ENCODE measurements at places on chromosomes 5 and 9. TPM values are rescaled to one million over a fixed set of nuclear protein-coding genes. Genes with fewer than 3 reads are reported as not detected.

DNA sequence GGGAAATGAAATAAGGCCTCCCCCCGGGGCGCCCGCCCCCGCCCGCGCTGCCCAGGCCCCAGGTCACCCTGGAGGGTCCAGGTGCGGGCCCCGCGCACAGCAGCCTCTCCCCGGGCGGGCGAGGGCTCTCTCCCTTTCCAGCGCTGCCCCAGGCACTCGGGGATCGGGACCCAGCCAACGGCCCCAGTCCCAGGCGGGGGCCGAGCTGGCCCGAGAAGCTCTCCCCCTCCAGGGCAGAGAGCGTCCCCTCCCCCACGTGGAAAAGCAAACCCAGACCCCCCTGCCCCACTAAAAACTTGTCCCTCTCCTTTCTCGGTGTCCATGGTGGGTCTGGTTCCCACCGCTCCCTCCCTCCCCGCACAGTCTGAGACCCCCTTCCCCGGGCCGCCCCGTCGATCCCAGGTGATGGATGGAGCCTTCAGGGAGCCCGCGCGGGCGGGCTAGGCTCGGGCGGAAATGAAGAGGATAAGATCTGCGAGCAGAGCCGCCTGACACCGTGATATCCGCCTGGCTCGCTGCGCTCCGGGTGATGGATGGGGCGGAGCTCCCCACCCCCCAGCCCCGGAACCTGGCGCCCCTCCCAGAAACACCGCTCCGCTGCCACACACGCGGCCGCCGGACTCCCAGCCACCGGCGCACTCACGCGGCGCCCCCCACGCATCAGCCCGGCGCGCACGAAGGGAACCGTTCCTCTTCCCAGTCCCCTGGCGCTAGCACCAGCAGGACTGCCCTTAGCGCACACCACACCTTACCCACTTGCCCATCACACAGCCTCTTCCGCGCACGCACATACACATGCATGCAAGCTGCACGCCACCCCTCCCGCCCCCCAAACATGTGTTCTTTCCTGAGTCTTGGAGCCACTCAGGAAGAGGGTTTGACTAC lies 81.7 kb upstream of the ZBTB43 start:
- H3K27ac ChIP-seq = peak overlapping the region; percentile 59
- no peaks in the 10 kb centered on the region for H3K36me3 ChIP-seq
- H3K4me1 ChIP-seq = peaks cover 15% of the 10 kb centered on the region
- peak; percentile 43 for DNase-seq

The PCDHB6 gene
- 0.33 TPM for total RNA-seq

The COL15A1 gene
- 55.4 TPM for total RNA-seq

GRCh38 chr5:74424162-74424868 lies 216.2 kb downstream of the ENC1 start:
- H3K36me3 ChIP-seq = no peaks in the 10 kb centered on the region
- no peak overlapping the region for H3K4me3 ChIP-seq

DNA sequence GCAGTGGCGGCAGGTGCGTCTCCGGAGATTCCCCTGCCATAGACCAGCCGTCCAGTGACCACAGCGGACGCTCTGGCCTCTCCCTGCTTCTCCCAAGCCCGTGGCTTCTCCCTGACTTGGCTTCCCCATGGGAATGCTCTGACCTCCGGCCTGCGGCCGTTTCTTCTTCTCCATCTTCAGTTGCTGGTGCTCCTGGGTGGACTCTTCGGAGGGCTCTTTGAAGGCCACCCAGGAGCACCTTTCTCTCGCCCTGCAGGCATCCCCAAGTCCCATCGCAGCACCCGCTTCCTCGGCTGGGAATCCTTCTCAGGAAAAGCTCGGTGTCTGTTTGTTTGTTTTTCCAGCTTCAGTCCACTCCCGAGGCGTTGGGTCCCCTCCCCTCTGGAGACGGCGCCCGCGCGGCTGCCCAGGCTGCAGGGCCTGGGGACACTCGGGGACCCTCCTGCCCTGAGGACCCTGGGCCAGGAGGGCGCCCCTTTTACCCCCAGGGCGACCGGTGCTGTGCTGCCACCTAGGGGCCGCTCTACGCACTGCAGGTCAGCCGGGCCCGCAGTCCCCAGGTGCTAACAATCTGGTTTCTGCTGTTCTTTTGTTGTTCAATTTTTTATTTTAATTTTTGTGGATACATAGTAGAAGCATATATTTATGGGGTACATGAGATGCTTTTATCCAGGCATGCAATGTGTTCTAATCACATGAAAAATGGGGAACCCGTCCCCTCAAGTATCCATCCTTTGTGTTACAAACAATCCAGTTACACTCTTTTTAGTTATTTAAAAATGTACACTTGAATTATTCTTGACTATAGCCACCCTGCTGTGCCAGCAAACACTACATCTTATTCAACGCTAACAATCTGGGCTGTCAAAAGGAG lies 197.9 kb upstream of the ADAMTS16 start:
- H3K27me3 ChIP-seq = peaks cover 9% of the 10 kb centered on the region
- no peaks in the 10 kb centered on the region for H3K4me1 ChIP-seq
- no peak overlapping the region for H3K27ac ChIP-seq
- H3K36me3 ChIP-seq = no peaks in the 10 kb centered on the region
- no peak overlapping the region for H3K4me3 ChIP-seq

- no peaks in the 10 kb centered on the region for H3K27me3 ChIP-seq
- H3K36me3 ChIP-seq = peaks cover 3% of the 10 kb centered on the region
- H3K27ac ChIP-seq = no peak overlapping the region
- DNase-seq = no peak
- H3K4me1 ChIP-seq = no peaks in the 10 kb centered on the region
These were observed 33.9 kb downstream of the LMNB1 start for GRCh38 chr5:126810596-126811380.

DNA sequence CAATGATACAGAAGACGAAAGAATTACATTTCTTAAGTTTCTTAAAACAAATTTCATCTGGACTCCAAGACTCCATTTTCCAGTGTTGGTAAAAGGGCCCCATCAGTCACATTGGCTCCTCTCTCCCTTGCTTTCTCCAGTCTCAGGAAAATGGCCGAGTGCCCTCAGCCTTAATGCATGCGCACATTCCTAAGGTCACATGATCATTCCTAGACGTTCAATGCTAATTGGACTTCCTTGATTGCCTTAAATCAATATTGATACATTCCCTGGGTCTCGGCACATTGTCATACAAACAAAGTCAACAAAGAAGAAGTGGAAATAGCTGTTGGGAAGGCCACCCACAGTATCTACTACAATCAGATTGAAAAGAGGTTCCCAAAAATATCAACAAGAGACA lies 413.6 kb upstream of the GRAMD2B start:
- H3K27ac ChIP-seq = no peak overlapping the region
- H3K27me3 ChIP-seq = no peaks in the 10 kb centered on the region
- no peak for DNase-seq
- no peak overlapping the region for H3K4me3 ChIP-seq

DNA sequence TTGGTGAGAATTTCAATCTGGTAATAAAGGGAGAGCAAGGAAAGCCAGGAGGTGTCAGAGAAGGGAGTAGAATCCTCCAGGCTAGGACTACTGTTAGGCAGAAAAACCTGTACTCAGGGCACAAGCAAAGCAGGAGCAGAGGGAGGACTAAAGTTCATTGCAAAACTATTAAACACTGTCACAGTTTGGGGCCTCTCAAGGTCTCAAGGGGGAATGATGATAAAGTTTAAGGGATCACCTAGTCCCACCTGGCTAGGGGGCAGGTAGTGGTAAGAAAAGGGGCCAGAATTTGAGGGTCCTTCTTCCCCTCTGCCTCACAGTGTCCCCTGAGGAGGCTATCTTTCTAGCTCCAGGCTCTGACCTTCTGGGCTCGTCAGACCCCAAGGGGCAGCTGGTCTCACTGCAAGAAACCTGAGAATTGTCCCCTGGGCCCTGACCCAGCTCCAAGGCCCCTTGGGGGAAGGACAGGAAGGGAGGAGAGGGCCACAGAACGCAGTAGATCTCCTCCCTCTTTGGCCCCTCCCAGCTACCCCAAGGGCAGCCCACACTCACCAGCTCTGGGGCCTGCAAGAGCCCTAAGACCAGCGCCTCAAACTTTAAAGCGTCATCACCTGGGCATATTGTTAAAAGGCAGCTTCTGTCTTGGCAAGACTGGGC lies 974 bp downstream of the CCDC69 start:
- H3K4me3 ChIP-seq = peak overlapping the region; percentile 42
- H3K4me1 ChIP-seq = peaks cover 39% of the 10 kb centered on the region
- no peaks in the 10 kb centered on the region for H3K27me3 ChIP-seq
- peak overlapping the region; percentile 60 for H3K27ac ChIP-seq
- peak; percentile 28 for DNase-seq

GRCh38 chr5:102937894-102938293 lies 182.0 kb downstream of the GIN1 start:
- H3K27me3 ChIP-seq = no peaks in the 10 kb centered on the region
- no peaks in the 10 kb centered on the region for H3K36me3 ChIP-seq
- no peak for DNase-seq
- no peak overlapping the region for H3K4me3 ChIP-seq
- H3K4me1 ChIP-seq = no peaks in the 10 kb centered on the region

- peaks cover 36% of the 10 kb centered on the region for H3K27me3 ChIP-seq
- peaks cover 13% of the 10 kb centered on the region for H3K4me1 ChIP-seq
- no peak overlapping the region for H3K27ac ChIP-seq
- H3K36me3 ChIP-seq = no peaks in the 10 kb centered on the region
These were observed 10.9 kb downstream of the LHX2 start for GRCh38 chr9:124022201-124023121.

The ADAMTS2 gene
- 9.1 TPM for total RNA-seq

GRCh38 chr9:5552301-5552700 lies 42.0 kb downstream of the PDCD1LG2 start:
- no peak overlapping the region for H3K4me3 ChIP-seq
- DNase-seq = no peak
- no peaks in the 10 kb centered on the region for H3K27me3 ChIP-seq
- no peak overlapping the region for H3K27ac ChIP-seq

GRCh38 chr9:129748249-129748648 lies 4.6 kb downstream of the PTGES start:
- H3K27me3 ChIP-seq = no peaks in the 10 kb centered on the region
- DNase-seq = no peak
- H3K36me3 ChIP-seq = no peaks in the 10 kb centered on the region
- peaks cover 11% of the 10 kb centered on the region for H3K4me1 ChIP-seq
- H3K27ac ChIP-seq = no peak overlapping the region

DNA sequence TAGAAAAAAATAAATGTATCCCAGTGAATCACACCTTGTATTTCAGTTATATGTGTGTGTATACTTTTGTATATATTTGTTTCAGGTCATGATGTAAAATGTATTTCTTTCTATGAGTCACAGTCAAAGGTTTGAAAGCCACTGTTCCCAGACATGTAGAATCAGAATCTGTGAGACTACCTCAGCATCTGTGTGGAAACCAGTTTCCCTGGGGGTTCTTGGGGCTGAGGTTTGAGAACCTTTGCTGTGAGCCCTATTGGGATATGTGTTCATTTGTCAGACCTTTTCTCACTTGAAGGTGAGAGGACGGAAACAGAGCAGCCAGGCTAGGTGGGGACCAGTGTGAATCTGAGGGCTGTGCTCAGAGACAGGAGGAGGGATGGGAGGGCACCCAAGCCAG lies 78.7 kb upstream of the SAP30L start:
- peaks cover 11% of the 10 kb centered on the region for H3K4me1 ChIP-seq
- H3K27ac ChIP-seq = peak overlapping the region; percentile 55
- no peak for DNase-seq

DNA sequence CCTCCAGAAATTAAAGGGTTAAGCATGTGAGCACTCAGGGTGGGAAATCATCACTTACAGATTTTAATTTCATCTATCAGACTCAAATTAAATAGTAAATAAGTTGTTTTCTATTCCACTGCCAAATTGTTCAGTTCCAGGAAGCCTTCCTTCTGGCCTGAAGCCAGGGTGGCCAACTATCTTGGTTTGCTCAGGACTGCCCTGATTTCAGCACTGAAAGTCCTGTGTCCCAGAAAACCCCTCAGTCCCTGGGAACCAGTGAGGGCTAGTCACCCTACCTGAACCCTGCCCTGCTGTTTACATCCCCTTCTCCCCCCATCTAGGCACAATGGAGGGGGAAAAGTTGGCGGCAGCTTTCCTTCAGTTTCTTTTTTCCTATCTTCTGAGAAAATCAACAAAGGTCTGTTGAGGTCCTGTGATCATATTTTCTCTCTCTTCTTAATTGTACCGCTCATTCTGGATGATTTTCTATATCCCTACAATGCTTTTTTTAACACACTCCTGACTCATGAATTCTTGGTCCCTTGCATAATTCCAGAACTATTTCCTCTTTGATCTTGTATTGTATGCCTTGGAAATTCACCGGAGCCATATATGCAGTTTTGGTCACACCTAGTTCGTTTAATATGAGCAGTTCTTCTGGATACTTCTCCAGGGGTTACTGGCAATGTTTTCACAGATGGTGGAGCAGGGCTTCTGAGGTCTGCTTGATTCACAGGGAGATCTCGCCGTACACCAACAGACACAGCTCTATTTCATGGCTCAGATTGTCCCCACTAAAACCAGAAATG lies 103.8 kb downstream of the MAP1B start:
- no peak overlapping the region for H3K4me3 ChIP-seq
- peak overlapping the region; percentile 47 for H3K27ac ChIP-seq
- peaks cover 15% of the 10 kb centered on the region for H3K4me1 ChIP-seq
- no peaks in the 10 kb centered on the region for H3K27me3 ChIP-seq

- no peak overlapping the region for H3K27ac ChIP-seq
- no peak overlapping the region for H3K4me3 ChIP-seq
- H3K27me3 ChIP-seq = no peaks in the 10 kb centered on the region
- no peaks in the 10 kb centered on the region for H3K36me3 ChIP-seq
These were observed 39.0 kb upstream of the OSMR start for GRCh38 chr5:38806775-38807258.

- H3K27me3 ChIP-seq = no peaks in the 10 kb centered on the region
- no peaks in the 10 kb centered on the region for H3K36me3 ChIP-seq
- DNase-seq = no peak
- H3K4me3 ChIP-seq = no peak overlapping the region
- no peaks in the 10 kb centered on the region for H3K4me1 ChIP-seq
These were observed 78.1 kb downstream of the CFAP95 start for GRCh38 chr9:69898714-69899209.

GRCh38 chr5:15936505-15937245 lies 242.9 kb downstream of the MARCHF11 start:
- DNase-seq = no peak
- H3K27me3 ChIP-seq = no peaks in the 10 kb centered on the region
- H3K4me1 ChIP-seq = no peaks in the 10 kb centered on the region

The LCN9 gene
- total RNA-seq = not detected

DNA sequence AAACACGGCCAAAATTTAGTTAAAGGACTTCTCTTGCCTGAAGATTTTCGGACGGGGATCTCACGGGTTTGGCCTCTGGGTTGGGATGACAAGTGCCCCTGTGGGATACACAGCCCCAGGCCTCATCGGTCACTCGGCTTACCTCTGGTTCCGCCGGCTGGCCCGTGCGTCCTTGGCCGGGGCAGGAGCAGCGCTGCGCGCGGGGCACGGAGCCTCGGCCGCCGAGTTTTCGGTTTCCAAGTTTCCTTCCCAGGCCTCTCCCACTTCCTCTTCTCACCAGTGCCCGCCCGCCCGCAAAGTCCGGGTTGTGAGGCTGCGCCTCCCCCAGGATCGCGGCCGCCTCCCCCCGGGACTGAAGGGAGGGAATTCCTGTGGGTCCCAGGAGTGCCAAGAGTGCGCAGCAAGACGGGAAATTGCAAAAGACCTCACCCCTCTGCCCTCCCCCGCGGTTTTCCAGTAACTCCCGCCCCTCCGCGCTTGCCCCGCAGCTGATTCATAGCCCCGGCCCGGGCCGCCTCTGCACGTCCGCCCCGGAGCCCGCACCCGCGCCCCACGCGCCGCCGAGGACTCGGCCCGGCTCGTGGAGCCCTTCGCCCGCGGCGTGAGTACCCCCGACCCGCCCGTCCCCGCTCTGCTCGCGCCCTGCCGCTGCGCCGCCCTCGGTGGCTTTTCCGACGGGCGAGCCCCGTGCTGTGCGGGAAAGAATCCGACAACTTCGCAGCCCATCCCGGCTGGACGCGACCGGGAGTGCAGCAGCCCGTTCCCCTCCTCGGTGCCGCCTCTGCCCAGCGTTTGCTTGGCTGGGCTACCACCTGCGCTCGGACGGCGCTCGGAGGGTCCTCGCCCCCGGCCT lies at the start of gene OSMR:
Gene OSMR, plus strand, starts transcription at position 487 of the 853 bp plus-strand sequence. CDS start 23,033 bp downstream, outside the sequence.
- peak within 1 kb of the TSS; percentile 90 for H3K27ac ChIP-seq
- H3K4me3 ChIP-seq = peak within 1 kb of the TSS; percentile 50
- H3K36me3 ChIP-seq = no peaks in the 10 kb centered on the region
- no peaks in the 10 kb centered on the region for H3K27me3 ChIP-seq
- H3K4me1 ChIP-seq = peaks cover 32% of the 10 kb centered on the region
